Cerebellum (tissue), 4 donors: ENCODE measurements at places on chromosomes 12 and 14. TPM values are rescaled to one million over a fixed set of nuclear protein-coding genes. Genes with fewer than 3 reads are reported as not detected.
A peak's percentile ranks its signal among the peaks of the same experiment; 100 is the strongest.

- DNase-seq: no peak
Observed at GRCh38 chr14:104011824-104012517, 69.6 kb upstream of the RD3L start.

DNA sequence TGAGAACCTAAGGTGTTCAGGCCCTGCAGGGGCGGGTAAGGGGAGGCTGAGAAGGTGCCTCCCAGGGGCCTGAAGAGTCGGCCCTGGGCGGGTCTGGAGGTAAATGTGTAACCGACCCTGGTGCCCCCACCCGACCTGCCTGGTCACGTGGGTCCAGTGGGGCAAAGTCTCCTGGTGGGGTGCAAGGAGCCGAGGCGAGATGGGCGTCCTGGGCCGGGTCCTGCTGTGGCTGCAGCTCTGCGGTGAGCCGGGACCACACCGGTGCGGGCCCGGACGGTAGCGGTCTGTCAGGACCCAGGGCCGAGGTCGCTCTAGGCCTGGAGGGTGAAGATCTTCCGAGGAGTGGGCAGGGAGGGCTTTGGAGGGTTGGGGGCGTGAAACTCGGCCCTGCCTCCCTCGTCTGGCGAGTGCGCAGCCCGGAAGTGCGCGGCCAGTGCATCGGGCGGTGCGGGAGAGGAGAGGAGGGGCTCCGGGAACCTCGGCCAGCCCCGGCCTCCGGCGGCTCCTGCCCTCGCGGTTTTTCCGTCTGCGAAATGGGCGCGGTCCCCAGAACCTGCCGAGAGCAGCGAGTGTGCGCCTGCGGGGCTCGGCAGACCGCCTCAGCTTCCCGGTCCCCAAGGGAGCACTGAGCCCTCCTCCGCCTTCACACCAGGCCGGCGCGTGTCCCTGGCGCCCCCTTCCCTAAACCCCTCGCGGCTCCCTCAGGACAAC, at the start of gene AMN:
Gene AMN (plus strand): TSS at position 174 of the 711 bp plus-strand sequence. CDS start 26 bp downstream, at position 200.
- no peak for DNase-seq

DNA sequence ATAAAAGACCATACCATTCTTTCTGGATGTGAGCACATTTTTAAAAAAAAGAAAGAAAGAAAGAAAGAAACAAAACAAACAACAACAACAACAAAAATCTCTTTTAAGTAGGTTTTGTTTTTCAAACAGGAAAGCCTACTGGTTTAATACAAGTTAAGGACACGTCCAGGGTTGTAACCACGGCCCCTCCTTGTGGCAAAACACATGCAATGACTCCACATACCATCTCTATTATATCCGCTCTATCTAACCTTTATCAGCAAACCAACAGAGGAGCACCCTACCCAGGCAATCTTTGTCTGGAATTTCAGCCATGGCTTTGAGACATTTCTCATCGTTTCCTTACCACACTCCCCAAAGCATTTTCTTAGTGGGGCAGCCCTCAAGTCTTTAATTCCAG, 360.5 kb upstream of the TMPO start:
- DNase-seq: no peak

GRCh38 chr14:105884808-105885281, 358.5 kb downstream of the TMEM121 start:
- DNase-seq: no peak

DNA sequence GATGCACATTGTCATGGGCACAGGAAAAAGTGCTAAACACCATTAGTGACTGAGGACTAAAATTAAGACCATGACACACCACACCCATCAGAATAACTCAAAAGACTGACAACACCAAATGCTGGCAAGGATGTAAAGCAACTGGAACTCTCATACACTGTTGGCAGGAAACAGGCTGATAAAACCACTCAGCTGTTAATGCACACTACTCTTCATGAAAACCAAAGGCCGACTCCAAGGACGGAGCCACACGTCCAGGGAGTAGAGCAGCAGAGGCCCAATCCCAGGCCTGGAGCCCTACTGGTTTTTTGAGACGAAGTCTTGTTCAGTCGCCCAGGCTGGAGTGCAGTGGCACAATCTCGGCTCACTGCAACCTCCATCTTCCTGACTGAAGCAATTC, 6.4 kb downstream of the RAD52 start:
- DNase-seq: no peak

DNA sequence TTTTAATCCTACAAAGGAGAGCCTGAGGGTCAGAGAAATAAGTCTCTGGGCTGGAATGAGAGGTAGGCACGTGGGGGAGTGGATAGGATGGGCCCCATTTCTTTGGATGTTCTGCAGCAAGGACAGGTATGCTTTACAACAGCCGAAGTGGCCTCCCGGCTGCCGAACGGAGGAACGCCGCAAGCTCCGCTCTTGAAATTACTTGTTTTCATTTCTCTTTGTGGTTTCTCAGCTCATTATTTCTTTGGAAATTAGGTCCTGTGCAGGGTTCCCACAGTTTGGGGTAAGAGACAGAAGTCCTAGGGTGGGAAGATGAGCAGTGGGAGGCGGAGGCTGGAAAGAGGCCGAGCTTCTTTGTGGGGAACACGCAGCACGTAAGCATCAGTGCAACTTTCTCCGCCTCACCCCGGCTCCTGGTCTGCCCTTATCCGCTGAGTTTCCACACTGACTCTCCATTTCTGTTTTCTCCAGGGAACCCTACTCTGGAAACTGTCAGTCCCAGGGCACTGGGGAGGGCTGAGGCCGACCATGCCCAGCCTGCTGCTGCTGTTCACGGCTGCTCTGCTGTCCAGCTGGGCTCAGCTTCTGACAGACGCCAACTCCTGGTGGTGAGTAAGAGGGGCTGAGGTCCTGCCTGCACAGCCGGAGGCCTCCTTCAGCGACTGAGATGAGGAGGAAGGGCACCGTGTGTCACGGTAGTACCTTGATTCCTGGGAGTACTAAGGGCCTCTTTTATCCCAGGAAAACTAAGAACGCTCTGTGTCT, 2.0 kb downstream of the WNT5B start:
- no peak for DNase-seq

- no peak for DNase-seq
Observed at GRCh38 chr12:101743242-101743641, 4.0 kb upstream of the SYCP3 start.

DNA sequence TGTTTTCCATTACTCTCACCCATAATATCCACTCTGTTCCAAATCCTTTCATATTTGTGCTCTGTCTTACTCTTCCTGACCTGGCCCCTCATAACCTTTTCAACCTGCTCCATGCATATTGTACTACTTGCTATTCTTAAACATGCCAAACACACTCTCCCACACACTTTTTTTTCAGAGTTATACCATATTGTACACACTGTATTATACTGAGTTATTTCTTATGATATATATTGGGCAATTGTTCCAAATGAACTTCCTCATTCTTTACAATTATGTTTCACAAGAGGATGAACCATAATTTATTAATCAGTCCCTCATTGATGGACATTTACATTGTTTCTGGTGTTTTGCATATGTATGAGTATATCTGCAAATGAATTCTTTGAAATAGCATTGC, 18.5 kb downstream of the ATL1 start:
- no peak for DNase-seq

- DNase-seq: no peak
Observed at GRCh38 chr14:82403987-82404386, 870.3 kb upstream of the SEL1L start.

DNA sequence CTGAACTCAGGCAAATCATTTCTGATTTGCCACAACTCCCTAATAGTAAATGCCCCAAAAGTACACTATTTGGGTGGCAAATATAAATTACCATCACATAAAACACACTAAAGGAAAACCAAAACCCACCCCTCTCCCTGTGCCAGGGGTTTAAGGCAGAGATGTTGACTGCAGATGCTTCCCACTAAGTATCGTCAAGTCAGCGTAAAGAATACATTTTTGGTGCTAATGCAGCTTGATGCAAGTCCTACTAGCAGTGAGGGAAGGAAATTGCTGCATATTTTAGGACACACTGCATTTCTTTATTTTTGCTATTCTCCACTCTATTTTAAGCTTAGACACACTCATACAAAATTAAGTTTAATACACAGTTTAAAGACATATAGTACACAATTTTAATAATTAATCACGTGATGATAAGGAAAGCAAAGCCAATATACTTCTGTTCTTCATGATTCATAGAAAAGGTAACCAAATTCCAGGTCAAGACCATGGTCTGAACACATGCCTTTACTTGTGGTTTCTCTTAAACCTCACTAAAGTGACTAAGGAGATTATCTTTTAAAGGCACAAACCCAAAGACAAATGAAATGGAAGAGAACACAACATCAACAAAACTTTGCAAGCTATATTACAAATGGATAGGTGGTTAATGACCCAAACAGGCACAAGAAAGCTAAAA, 162.2 kb downstream of the STXBP6 start:
- no peak for DNase-seq

DNA sequence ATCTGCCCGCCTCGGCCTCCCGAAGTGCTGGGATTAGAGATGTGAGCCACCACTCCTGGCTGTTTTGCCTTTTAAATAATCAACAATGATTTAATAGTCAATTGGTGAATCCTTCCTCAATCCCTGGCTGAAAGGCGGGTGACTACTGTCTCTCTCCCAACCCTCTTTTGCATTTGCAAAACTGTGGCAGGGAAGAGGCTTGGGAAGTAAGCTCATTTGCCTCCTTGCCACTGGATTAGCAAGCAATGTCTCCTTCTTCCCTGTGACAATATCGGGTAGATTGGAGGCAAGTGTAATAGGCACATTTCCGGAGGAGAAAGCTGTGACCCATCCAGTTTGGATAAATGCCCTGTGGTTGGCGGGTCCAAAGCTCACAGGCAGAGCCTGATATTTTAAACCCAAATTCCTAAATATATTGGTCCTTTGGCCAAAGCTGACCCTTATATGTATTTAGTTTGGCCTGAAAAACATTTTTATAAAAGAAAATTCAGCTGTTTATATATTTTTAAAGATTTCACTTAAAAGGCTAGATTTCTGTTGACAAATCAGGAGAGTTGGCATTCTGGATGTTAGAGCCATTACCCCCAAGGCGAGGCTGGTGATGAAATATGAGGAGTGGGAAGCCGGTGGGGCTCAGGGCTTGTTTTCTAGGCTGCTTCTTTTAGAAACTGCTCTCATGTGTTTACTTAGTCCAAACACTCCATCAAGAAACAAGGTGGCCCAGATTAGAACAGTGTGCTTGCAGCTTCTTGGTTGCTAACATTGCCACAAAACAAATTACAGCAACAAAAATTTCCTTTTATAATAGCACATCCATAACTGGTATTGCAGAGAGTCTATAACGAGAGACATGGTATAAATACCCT, 646.9 kb upstream of the TMEM132C start:
- DNase-seq: peak; percentile 48

- DNase-seq: no peak
Observed at GRCh38 chr14:22671622-22672021, 27.5 kb upstream of the OR6J1 start.

- no peak for DNase-seq
Observed at GRCh38 chr14:90603336-90603735, 206.5 kb downstream of the CALM1 start.

- no peak for DNase-seq
Observed at GRCh38 chr12:26631846-26632245, 201.1 kb downstream of the ITPR2 start.

GRCh38 chr12:50242751-50243191, 40.5 kb downstream of the LIMA1 start:
- DNase-seq: no peak

GRCh38 chr12:117161460-117162166, 28.7 kb downstream of the FBXO21 start:
- peak; percentile 26 for DNase-seq

DNA sequence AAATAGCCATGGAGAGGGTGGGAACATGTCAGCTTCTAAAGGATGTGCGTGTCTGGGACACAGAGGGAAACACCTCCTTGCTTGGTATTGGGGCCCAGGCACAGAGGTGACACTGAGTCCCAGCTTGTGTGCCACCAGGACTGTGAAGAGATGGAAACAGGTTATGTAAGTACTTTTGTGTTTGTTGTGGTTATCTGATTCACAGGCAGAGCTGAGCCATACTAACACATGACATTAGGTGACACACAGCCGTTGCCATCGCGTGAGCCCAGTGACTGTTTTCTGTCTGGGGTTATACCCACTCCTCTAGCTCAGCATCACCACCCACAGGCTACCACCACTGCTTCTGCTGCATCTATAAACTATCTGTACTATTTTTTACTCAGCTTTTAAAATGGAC, 12.1 kb upstream of the FLVCR2 start:
- no peak for DNase-seq

- DNase-seq: no peak
Observed at GRCh38 chr14:33972583-33973081, 21.8 kb upstream of the EGLN3 start.

DNA sequence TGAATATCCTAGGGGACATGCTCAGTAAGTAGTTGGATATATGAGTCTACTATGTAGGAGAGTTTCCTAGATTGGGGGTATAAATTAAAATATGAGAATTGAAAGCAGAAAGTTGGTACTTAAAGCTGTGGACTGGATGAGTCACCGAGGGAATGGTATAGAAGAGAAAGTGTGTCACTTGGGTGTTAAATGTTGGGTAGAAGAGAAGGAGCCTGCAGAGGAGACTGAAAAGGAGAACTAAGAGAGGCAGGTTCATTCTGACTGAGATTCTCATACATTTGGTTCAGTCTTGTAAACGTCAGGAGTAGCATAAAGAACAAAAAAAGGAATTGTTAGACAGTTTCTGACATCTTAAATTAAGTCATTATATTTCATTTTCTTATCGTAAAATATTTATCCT, 19.9 kb downstream of the LRRC9 start:
- DNase-seq: no peak

DNA sequence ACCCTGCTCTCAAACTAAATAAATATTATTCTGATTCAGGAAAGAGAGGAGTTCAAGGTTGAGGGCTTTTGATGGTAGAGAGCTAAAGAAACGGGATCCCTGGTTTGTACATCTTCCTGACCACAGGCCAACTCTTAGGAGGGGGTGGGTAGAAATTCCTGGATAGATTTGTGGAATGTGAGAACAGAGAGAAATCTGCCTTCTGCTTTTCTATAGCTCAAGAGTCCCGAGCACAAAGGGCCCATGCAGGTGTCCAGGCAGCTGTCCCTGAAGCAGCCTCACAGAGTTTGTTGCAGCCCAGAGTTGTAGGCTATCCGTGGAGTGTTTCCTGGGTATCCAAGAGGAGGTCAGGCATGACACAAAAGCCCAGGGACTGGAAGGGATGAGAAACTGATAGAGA, 198.6 kb downstream of the BCAT1 start:
- DNase-seq: no peak

DNA sequence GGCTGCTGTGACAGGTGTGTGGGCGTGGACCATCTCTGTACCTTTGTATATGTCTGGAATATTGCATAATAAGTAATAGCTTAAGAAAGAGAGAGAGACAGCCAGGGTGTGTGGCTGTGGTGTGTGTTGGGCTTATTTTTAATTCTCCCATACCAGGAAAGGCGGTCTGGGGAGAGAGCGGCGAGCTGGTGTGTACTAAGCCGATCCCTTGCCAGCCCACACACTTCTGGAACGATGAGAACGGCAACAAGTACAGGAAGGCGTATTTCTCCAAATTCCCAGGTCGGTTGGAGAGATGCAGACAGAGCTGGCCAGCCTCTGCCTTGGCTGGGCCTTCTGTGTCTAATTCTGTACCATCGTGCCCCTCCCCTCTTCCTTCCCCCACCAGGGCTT, 63.9 kb downstream of the AACS start:
- DNase-seq: no peak

The GLS2 gene
- 6.1 TPM for total RNA-seq

The TAS2R9 gene
- 1.7 TPM for total RNA-seq

The SIX4 gene
- total RNA-seq: 1.3 TPM

The TMCC3 gene
- total RNA-seq: 14.2 TPM

The DIO2 gene
- total RNA-seq: 0.64 TPM

The PARP11 gene
- total RNA-seq: 17.0 TPM

The ITGA7 gene
- 32.1 TPM for total RNA-seq

The OVCH1 gene
- 1.6 TPM for total RNA-seq

The IGFBP6 gene
- 5.5 TPM for total RNA-seq
